ENCODE measurements at places on chromosomes 13 and 19.

DNA sequence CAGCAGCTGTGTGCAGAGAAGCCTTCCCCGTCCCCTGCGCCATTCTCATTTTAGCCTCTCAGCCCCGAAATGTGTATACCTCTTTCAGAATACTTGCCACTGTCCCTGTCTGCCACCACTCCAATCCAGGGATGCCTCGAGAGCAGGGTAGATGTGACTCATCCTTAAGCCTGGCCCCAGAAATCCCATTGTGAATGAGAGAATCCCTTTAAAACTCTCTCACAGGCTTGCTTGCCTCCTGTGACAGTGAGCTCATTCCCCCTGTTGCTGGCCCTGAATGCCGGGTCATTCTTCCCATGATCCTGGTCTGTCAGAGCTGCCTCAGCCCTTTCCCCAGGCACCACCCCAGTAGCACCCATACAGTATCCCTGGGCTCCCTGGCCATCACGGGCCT lies 9.6 kb downstream of the AP2A1 start:
- no peak for DNase-seq

GRCh38 chr19:17748884-17749638 lies 2.2 kb upstream of the FCHO1 start:
- no peak for DNase-seq

DNA sequence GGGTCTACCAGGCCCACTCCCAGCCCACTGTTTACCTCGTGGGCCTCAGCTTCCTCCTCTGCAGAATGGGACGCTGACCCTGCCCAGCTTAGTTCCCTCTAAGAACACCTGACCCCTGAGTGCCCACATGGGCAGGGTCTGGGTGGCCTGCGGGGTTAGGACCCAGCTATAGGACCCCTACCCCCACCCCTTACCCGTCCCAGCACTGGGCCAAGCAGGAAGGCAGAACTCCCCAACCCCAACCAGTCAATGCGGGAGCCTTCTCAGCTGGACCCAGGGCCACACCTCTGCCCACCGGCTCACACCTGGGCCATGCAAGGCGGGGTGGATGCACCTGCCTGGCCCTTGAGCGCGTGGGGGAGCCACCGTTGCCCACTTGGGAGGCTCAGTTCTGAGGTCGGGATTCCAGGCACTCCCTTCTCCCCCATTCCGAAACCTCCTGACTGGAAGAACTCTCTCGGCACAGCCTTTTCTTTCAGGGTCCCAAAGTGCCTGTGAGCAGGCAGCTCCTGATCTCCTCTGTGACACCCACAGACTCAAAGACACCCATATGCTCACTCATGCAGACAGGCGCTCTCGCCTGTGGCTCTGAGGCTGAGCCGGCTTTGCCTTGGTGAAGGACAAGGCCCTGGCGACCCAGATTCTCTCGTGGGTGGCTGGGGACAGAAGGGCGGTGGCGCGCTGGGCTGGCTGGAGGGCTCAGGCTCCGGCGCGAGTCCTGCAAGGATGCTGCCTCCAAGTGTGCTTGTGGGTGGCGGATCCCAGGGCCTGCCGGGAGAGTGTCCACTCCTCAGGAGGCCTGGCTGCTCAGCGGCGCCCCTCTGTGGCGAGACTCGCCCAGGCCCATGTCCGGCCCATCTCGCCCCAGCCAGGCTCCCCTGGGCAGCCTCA lies 27.9 kb upstream of the PARP4 start:
- no peak for DNase-seq

- DNase-seq: no peak
Measured at GRCh38 chr13:80361883-80362327, 21.0 kb upstream of the SPRY2 start.

DNA sequence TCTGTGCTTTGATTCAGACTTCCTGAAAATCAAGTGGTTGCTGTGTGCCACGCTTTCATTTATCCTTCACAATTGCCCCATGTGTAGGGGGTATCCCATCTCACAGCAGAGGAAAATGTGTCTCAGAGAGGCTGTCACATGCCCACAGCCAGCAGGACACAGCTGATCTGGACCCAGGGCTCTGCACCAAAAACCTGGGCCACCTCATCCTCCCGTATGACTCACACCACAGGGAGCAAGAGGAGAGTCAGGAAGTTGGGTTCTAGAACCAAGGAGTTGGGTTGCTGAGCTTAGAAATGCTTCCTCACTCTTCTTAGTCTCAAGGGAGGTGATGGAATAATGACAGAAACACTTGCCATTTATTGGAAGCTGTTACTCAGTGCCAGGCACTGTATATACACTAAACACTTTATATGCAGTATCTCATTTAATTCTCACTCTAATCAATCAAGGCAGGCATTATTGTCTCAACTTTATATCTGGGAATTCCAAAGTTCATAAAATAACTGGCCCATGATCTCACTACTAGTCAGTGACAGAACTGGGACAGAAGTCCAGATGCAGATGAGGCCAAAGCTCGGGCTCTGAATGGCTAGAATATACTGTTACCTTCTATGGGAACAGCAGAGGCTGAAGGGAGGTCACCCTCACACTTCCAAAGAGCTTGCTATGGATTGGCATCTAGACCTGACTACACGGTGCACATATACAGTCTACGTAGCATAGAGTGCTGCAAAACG lies 47.7 kb upstream of the ATP12A start:
- no peak for DNase-seq

- no peak for DNase-seq
Measured at GRCh38 chr13:36512771-36513170, 80.5 kb downstream of the CCNA1 start.

- DNase-seq: no peak
Measured at GRCh38 chr13:55437162-55437561, 1703.6 kb upstream of the PRR20A start.
